ENCODE measurements at places on chromosomes 2 and 18.

GRCh38 chr2:239287461-239287860 is 113.4 kb downstream of the HDAC4 start:
- DNase-seq = no peak

DNA sequence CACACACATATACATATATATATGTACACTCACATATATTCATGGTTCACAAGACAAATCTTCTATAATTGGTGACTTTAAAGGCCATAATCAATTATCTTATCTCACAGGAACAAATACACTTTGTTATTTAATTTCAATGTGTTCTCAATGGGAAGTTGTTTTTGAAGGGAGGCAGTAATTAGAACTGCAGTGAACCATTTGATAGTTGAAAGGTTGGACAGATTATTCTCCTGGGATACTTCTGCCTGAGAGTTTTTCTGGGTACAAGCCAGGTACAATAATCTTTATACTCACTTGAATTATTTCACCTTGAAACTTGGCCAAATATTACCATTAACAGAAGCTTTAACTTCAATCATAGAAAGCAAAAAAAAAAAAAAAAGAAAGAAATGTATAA is 546.6 kb upstream of the LRRTM4 start:
- DNase-seq = no peak

GRCh38 chr2:11140492-11140891 is 14.8 kb upstream of the SLC66A3 start:
- DNase-seq = no peak

GRCh38 chr2:232876978-232877441 is 6.9 kb downstream of the SNORC start:
- DNase-seq = no peak

- no peak for DNase-seq
These were observed 83.1 kb downstream of the EDAR start for GRCh38 chr2:108905906-108906305.

DNA sequence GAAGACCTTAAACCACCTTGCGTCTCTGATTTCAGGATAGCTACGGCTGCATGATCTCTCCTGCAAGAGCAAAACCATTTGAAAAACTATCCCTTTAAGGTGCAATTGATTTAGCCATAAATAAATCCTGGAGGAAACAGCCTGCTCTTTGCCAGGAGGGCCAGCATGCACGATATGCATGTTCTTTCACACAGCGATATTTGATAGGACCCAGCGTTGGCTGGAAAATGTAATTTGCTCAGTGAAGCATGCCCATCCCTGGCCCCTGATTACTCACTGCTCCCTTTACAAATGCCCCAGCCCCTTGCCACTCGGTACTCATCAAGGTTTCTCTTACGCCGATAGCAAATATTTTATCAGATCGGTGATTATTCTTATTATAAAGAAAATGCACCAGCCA is 315.4 kb downstream of the CDH2 start:
- peak; percentile 51 for DNase-seq

DNA sequence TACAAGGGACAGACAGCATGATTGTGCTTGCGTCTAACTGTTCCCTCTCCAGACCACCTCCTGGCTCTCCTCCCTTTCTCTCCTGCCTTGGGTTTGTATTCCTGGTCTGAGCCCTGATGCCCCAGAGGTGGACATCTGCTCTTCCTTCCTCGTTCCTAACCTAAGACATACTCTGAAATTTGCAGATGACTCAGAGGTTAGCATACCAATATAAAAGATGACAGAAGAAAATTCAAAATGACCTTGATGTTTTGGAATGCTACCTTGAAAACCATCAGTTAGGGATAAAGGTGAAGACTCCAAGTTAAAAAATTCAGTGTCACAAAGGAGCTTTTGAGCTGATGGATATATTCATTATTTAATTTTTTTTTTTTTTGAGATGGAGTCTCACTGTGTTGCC is 12.9 kb downstream of the SMYD1 start:
- no peak for DNase-seq

- no peak for DNase-seq
These were observed 82.1 kb downstream of the ZFP36L2 start for GRCh38 chr2:43144263-43144662.

GRCh38 chr2:158967731-158968395 is 577 bp upstream of the TANC1 start:
- no peak for DNase-seq

- DNase-seq = no peak
These were observed 28.1 kb downstream of the EXOC6B start for GRCh38 chr2:72797740-72798139.

- peak; percentile 51 for DNase-seq
These were observed 265.9 kb downstream of the SETBP1 start for GRCh38 chr18:44946529-44947113.

DNA sequence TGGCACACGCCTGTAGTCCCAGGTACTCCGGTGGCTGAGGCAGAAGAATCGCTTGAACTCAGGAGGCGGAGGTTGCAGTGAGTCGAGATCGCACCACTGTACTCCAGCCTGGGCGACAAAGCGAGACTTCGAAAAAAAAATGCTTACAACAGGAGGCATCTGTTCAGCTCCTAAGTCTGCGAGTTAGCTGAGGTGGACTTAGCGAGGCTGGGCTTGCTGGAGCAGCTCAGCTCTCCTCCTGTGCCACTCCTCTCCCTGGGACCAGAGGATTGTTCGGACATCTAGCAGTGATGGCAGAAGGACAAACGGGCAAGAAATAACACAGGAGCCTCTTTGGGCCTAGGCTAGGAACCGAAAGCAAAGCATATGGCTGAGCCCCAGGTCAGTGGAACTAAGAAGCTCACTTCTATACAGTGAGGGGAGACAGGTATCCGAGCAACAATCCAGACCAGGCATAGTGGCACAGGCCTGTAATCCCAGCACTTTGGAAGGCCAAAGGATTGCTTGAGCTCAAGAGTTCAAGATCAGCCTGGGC is 260.1 kb downstream of the GLI2 start:
- DNase-seq = no peak

- no peak for DNase-seq
These were observed 200.3 kb downstream of the MBD5 start for GRCh38 chr2:148221166-148221565.

DNA sequence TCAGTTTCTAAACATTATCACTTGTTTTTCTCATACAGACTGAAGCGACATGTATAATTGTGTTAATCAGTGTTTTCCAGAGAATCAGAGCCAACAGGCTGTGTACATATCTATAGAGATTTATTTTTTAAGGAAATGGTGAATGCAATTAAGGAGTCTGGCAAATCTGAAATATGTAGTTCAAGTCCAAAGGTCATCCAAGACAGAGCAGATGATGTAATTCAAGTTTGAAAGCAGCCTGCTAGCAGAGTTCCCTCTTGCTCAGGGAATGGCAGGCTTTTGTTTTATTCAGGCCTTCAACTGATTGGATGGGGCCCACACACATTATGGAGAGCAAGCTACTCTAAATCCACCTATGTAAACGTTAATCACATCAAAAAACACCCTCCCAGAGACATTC is 282.6 kb downstream of the CBLN2 start:
- DNase-seq = no peak

DNA sequence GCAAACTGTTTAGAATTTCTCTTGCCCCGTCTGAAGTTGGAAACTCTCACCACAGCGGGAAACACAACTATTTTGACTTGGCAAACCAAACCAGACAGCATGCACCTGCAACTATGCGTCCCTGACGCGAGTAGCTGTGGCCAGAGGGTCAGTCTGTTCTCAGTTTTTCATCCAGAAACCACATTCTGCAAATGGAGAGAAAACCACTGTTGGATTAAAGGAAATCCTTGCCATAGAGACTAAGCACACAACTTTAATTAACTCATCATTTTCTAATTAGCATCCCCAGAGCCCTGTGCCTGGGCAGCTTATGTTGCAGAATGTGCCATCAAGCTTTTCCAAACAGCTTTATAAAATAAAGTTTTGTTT is 415.7 kb upstream of the TCF4 start:
- no peak for DNase-seq

GRCh38 chr2:158128168-158128973 is 26.7 kb downstream of the UPP2 start:
- DNase-seq = no peak

DNA sequence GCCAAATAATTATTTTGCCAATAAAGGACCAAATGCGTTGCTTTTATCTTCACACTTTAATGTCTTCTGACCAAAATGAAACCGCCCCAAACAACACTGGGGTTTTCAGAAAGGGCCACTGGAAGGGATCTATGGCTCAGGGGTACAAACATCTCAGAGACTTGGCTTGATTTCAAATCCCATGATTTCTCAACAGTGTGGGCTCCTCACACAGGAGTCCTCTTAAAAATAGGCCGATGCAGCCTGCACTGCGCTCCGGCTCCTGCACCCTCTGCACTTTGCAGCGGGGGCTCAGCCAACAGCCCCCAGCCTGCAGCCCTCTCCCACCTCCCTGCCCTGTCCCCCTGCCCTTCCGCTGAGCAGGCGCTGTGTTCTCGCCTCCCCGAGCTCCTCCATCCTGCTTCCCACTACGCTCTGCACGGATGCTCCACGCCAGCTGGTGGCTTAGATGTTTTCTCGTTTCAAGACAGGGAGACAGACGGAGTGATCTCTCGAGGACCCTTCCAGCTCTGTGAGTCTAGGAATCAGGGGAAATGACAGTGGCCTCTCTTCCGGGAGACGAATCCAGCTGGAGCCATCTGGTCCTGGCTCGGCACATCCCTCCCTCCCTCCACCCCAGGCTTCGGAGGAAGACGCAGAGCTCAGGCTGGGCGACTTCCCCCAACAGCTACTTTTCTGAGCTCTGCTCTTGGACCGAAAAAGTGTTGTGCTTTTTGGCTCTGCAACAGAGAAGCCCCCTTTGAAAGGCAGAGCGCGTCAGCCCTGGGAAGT is 71.4 kb downstream of the KCNF1 start:
- DNase-seq = no peak

DNA sequence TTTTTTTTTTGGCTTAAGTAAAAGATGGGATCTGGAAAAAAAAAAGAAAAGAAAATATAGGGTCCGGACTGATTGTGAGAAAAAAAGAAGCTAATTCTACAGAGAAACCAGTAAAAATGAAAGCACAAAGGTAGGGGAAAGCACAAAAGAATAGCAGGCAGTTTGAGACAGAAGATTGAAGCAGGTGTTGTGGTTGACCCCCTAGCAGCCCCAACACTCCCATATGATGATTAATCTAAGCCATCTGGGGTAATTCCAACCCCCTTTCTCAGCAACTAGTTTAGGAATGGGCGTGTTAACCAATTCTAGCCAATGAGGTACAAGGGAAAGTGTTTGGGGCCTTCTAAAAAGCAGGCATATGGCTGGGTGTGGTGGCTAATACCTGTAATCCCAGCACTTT is 77.0 kb downstream of the MBD2 start:
- no peak for DNase-seq

- DNase-seq = no peak
These were observed 117.4 kb downstream of the FAM210A start for GRCh38 chr18:13608791-13609532.

DNA sequence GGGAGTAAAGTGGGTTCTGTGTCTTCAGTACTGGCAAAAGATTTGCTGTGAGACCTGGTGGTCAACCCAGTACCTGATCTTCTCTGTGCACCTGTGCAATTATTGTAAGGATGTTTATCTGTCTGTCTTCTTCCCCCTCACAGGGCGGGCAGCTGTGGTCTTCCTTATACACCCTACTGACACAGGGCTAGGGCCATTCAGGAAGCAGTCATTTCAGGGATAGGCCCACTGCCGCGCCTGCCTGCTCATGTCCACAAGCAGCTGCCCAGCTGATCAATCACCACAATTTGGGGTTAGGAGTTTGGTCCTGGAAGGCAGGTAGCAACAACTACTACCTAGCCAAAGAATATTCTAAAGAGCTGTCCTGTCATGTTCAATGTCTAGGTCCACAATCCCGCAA is 1.2 kb upstream of the CNNM4 start:
- DNase-seq = no peak

- no peak for DNase-seq
These were observed 1.6 kb downstream of the SLC66A2 start for GRCh38 chr18:79949697-79950487.

- DNase-seq = no peak
These were observed 108.4 kb downstream of the GATA6 start for GRCh38 chr18:22277758-22278157.
